ENCODE measurements at places on chromosomes 7 and 10.

DNA sequence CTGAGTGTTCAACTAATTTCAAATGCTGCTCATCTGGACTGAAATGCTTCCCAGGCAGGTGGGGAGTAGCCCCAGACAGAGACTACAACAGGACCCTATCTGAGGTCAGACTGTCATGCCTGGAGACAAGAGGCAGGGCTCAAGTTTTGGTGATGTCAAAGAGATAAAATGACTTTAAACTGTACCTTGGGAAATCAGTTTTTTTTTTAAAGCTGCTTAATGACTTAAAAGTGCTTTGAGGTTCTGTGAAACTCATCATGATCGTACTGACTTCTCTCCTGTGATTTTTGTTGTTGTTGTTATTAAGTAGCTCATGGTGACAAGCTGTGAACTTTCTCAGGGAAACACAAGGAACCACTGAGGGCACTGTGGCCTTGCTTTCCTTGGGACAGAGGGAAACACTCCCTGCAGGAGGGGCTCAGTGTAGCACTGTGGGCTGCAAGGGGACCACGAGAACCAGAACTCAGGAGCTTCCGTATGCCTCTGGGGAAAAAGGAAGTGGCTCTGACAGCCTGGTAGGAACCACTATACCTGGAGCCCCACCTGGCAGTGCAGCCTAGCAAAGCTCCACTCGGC is 9.5 kb downstream of the HIPK2 start:
- no peak for DNase-seq

DNA sequence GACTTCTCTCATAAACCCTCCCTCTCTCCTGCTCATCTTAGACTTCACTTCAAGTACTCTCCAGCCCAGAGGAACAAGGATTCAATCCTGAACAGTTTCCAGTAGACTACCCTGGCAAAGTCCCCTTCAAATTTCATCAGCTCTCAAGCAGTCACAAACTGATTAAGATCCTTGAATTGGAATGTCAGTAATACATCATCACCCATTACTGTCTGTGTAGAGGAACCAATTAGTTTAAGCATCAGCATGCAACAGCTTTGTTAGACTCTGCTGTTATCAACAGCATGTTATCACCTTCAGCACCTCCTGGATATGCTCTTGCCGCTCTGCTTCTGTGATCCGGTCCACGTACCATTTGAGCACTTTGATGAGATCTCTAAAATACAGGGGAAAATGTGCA is 307.0 kb upstream of the IMMP2L start:
- DNase-seq = no peak

DNA sequence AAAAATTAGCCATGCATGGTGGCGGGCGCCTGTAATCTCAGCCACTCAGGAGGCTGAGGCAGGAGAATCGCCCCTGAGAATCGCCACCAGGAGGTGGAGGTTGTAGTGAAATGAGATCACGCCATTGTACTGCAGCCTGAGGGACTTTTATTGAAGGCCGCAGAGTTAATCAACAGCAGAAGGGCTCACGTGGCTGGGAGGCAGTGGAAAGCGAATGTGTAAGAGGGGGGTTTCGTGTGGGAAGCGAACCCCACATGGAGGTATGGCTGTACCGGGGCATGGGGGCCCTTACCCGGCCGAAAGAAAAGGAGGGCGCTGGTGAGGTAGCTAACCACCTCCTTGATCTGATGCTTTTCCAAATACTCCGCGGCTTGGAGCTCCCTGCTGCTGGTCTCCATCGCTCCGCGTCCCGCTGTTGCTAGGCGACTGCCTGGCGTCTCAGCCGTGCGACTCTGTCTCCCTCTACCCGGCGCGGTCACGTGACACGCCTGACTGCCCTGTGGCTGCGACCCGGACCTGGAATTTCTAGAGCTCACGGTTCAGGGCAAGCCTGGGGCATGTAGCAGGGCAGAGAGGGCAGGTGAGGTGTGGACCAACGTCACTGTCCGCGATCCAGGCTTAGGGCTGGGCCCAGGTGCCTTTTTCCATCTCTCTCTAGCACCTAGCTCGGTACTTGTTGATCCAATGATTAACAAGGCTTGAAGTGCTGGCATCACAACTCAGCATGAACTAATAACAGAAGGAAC is at the start of gene EFCAB10:
TSS of gene EFCAB10 (minus strand) at position 428 of the 746 bp plus-strand sequence. CDS start at position 398, 30 bp downstream.
- DNase-seq = peak; percentile 50

DNA sequence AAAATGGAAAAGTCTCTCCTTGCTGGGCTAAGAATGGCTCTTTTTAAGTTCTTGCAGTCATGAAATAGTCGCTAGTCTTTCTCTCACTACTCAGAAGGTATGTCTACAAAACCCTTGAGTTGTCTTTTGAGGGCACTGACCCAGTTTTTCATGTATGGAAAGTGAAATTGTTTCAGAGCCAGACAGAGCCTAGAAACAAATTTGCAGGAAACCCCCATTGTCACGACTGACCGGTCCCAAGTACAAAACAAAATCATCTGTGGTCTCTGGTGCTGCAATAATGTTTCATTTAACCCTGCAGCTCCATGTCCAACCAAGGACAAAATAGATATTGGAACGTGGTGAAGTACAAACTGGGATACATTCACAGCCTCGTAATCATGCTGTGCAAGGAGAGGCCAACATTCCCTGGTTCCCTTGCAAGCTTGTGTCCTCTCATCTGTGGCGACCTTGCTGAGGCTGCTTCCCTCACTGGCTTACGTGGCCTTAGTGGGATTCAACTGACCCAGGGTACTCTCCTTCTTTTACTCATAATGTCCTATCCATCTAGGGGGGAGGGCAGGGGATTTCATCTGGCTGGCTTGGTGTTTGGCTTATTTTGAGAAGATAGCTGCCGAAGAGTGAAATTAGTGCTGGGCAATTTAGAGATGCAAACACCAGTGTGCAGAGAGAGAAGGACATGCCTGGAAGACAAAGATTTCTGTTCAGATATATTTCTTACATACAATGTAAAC is 172.5 kb downstream of the IPMK start:
- no peak for DNase-seq

- no peak for DNase-seq
These were observed 33.6 kb downstream of the GHRHR start for GRCh38 chr7:30997316-30997715.

DNA sequence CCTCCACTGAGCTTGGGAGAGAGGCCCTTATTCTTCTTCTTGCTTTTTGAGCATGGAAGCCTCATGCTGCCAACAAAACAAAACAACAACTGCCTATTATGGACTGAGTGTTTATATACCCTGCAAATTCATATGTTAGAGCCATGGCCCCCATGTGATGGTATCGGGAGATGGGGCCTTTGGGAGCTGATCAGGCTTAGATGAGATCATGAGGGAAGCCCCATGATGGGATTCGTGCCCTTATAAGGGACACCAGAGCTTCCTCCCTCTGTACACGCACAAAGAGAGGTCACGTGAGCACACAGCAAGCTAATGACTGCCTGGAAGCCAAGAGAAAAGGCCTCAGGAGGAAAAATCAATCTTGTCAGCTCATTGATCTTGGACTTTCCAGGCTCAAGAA is 235.0 kb downstream of the FANK1 start:
- DNase-seq = no peak

DNA sequence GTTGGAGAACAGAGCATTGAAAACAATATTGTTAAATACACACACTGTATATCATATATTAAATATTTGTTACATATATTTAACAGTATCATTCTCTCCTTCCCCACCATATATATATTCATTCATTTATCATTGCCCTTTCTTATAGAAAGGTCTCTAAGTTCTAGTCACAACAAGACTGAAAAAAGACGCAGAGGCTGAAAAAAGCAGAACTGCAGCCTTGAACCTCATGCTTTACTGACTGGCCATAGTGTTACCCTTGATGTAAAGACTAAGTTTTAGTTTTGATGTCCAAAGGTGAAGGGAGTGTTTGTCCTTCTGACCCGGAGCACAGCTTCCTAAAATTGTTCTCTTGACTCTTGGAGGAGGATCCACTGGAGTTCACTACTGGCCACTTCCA is 247.9 kb downstream of the PTEN start:
- no peak for DNase-seq

DNA sequence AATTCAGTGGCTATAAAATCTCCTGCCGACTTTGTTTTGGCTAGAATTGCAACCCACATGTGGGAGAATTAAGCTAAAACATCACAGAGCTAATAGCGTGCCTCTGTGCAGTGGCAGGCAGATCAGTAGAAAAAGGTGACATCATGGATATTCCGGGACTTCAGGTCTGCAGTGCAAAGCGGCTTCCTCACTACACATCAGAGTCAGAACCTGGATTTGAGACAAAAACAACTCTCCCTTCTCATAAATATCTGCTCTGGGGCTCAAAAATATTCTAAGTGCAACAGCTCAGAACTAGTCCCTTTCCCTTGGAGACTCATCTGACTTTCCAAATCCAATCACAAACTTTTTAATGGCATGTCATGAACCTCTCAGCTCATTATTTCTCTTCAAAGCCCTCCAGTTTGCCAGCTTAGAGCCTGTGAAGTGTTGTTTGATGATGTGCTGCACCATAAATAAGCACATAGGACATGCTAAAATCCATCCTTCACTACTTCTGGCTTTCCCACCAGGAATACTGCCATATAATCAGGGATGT is 337.1 kb downstream of the RNLS start:
- DNase-seq = no peak

DNA sequence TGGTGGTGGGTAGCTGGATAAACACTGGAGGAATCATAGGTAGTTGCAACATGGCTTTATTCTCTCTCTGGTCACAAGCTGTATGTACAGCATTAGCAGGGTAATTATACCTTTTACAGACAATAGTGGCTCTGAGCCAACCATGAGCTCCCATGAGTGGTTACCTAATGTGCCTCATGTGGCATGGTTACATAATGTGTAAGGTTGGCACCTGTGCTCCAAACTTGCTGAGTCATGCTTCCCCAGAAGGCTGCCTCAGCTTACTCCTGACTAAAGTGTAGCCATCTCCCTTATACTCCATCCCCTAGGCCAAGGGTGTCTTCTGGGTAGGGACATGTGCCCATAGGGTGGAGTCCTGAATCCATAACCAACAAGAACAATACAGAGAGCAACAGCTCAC is 345.3 kb upstream of the SEMA3C start:
- DNase-seq = no peak

DNA sequence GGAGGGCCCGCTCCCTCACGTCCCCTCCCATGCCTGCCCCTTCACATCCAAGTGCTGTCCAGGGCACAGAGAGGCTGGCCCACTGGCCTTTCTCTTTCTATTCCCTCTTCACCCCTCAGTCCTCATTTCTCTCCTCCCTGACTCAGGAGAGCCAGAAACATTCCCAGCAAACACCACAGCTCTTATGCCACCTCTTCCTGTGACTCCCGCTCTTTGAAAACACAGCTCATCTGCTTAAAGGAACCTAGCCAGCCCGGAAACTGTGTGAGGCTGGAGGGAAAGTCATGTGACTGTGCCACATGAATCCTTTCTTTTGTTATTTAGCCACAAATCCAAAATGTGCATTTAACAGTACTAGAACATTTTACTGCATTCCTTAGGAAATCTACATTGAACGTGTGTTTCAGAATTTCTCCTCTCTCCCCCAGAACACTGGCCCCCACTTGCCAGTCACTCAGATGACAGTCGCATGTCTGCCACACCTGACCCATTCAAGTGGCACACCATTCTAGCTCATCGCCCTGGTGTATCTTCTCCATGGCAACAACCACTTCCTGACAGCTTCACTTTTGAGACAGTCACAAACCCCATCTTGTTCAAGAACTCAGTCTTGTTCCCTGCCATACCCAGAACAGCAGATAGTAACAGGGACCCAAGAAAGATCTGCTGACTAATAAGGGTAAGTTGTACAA is 42.8 kb downstream of the GRB10 start:
- DNase-seq = no peak

- no peak for DNase-seq
These were observed 123.9 kb downstream of the CACNA2D1 start for GRCh38 chr7:82319674-82320118.

- DNase-seq = no peak
These were observed 182.9 kb downstream of the SORCS1 start for GRCh38 chr10:106981452-106982075.

DNA sequence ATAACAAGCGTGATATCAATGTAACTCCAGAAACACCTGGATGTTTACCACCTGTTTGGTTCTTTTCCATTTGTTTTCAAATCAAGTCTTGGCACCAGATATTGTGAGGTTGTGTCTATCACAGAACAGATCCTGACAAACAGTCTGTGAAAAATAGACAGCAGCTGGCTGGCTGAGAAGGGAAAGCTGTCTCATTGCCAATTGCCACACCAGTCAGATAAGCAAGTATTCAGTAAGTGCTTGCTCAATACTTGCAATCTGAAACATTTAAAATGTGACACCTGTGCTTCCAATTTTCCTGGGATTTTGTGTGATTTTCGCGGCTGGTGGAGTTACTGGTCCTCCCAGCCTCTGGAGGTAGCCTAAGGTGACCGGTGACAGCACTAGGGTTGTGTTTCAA is 147.9 kb upstream of the MYO3A start:
- DNase-seq = no peak

- DNase-seq = no peak
These were observed 12.5 kb downstream of the NPVF start for GRCh38 chr7:25215694-25216335.

GRCh38 chr10:123972481-123973401 is 81.1 kb upstream of the CPXM2 start:
- no peak for DNase-seq
